ENCODE measurements at places on chromosomes 12 and 14.

DNA sequence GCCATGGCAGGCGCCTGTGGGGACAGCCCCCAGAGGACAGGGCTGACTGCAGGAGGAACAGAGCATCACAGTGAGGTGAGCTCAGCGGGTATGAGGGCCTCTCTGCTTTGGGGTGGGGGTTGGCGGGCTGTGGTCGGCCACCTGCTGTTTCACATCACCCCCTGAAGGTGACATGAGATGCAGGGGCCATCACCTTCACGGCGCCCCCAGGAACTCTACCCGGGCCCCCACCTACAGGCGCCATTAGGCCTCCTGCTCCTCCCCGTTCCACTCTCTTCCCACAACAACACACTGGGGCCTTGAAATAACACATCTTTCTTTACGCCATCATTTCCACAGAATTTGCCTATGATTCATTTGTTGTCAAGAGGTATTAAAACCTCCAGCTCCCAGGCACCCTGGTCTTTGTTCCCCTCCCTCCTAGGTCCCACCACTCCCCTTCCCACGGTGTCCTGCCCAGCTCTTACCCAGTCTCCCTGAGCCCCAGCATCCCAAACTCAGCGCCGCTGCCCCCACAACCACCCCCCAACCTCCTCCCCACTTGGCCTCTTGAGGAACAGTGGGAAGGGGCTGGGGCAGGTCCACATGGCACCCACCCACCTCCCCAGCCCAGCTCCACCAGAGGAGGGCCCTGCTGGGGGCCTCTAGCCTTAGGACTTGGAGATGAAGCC, 12.7 kb upstream of the HDAC7 start:
- no peak for DNase-seq

DNA sequence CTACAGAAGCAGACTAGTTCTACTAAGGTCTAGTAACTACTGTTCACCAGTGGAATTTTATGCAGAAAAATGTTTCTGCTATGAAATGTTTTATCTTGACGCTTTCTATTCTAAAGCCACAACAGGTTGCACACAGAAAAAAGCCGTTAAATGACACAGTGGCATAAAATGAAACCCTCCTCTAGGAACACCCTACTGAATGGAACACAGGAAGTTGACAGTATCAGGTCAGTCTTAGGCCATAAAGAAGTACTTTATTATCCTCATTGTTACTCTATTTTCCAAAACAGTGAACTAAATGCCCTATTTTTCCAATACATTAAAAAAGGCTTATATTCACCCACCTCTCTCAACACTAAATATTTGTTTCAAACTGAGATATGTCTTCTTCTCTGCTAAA, 21.9 kb downstream of the EPS8 start:
- DNase-seq, result no peak

DNA sequence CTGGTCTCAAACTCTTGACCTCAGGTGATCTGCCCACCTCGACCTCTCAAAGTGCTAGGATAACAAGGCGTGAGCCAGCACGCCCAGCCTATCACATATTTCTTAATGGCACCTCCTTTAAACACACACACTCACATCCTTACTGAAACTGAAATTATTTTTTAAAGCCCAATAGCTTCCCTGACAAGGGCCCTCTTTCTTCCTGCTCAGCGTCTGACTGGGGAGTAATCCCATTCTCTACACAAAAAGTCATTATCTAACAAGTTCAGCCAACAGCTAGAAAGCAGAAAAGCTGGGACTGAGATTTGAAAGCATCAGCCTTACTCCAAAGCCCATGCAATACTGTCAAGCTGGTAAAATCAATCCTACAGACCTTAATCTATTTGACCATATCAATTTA, 10.0 kb upstream of the AICDA start:
- DNase-seq, result no peak

DNA sequence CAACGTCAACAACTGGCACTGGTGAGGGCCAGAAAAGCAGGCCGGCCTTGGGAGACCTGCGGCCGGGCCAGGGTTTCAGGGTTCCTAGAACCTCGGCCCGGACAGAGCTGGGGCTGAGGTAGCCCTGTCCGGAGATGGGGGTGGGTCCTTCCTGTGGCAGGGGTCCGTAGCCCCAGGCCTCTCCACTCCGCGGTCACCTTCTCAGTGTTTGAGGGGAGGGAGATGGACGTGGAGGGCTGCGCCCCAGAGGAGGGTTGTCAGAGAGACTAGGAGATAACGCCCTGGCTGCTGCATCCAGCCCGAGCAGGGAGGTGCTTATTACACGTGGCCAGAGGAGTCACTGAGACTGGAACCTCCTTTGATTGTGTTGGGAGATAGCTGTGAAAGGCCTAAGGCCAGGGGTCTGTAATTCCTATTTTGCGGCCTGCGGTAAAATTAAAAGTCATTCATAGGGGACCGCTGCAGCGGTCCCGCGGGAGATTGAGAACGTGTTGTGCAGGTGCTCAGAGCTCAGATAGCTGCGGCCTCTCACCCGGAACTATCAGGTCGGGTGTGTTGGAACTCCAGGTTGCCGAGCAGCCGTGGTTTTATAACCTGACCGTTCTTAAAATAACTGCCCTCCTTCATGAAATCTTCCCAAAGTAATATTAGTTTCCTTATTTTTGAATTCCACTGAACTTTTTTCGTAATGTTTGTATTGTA, 507 bp downstream of the AHSA1 start:
- no peak for DNase-seq

GRCh38 chr14:44565968-44566367, 58.9 kb upstream of the FSCB start:
- no peak for DNase-seq

GRCh38 chr14:56751471-56751870, 58.8 kb downstream of the OTX2 start:
- DNase-seq, result no peak

Data from keratinocyte (primary cell).